CD4-positive, alpha-beta T cell treated with Interleukin-15 for 4 hours (primary cell): ENCODE measurements at places on chromosomes 7 and 10.

DNA sequence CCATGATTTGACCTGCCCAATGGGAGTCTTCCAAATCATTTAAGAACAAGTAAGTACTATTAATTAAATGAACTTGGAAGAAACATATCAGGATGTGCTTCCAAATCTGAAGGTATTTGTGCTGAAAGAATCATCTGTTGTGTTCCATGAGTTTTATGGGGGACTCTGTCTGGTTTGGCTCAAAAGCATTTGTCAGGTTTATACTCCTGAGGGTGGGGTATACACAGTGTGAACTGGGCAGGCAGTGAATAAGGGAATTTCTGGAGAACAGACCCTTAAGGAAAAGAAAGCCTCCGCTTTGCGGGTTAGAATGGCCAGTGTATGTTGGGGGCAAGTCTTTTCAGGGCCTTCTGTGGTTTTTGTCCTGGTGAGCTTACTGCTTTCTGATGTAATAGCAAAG is 29.9 kb downstream of the TCF7L2 start:
- DNase-seq = no peak

DNA sequence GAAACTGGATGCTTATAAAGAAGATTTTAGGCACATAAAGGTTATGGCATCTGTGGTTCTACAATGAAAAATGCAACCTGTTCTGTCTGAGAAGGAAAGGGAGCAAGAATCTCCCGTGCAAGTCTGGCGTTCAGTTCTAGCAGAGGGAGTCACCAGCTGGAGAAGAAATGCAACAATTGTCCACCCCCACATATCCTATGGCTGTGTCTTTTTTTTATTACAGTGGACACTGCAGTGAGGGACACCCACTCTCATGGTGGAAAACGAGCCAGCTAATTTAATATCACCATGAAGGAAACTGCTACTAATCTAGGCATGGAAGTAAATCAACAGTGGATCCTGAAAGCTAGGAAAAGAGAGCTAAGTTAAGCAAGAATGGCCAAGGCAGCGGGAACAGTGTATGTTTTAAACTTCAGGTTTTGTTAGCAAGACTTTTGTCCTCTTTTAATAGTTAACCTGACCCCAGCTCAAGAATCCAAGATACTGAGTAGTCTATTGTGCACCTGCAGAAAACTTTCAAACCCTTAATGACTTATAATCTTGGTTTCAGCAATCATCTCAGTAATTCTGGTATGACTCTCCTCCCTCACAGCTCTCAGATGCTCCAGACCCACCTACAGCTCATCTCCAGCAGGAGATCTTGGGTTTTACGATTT is 149.3 kb downstream of the FGFR2 start:
- DNase-seq = no peak

DNA sequence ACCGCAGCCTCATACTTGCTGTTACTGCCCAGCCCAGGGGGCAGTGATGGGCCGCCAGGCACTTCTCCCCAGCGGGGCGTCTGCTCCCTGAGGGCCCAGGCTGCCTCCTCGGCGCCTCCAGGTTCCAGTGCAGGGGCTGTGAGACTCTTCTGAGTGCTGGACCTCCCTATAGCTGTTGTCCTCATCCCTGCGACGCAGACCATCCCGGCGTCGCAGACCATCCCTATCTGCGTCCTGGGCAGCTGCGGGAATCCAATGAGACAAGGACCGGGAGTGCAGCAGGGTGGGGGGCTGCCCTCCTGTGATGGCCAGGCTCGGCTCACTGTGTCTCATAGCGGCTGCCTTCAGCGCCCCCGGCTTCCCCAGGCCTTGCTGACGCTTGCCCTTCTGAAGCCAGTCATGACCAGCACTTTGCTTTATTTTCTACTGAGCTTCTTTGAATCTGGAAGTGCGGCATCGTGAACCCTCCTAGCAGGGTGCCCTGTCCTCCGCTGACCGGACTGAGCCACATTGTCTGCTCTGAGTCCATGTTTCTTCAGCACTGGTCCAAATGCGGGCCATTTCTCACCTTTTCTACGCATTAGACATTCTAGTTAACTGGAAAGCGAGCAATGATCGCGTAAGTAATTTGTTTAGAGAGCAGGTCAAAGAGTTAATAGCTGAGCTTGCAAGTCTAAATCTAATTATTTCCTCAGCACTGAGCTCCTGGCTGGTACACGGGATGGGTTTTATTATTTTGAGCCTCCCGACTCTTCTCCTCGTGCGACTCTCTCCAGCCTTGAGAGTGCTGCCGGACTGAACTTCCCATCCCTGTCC is 339.5 kb downstream of the WDR37 start:
- no peak for DNase-seq

DNA sequence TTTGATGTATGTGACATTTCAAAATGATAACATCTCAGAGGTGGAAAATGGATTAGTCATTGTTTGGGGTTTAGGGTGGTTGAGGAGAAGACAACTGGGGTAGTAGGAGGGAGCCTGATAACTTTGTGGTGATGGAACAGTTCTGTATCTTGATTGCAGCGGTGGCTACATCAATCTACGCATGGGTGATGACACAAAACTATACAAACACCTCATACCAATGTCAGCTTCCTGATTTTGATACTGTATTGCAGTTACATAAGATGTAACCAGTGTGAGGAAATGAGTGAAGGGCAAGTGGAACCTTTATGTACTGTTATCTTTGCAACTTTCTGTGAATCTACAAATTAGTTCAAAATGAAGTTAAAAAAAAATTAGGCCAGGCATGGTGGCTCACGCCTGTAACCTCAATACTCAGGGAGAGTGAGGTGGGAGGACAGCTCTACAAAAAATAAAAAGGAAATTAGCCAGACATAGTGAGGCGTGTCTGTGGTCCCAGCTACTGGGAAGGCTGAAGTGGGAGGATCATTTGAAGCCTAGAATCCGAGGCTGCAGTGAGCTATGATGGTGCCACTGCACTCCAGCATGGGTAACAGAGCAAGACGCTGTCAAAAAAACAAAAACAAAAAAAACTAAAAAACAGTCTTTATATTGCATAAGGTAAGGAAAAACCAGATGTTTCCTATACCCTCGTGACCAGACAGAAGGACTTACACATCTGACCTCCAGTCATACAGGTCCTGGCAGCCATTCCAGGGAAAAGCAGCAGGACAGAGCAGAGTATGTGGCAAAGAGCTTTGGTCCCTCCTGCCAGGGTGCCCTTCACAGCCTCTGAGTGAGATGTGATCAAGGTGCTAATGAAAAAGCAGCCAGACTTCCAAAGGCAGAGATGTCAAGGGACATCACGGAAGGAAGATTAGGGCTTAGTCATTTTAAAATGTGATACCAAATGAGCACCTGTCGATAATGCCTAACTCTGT is 50.8 kb downstream of the CYTH3 start:
- peak; percentile 71 for DNase-seq

- DNase-seq = peak; percentile 71
These were observed 982 bp downstream of the SFXN3 start for GRCh38 chr10:101031796-101032636.

- DNase-seq = no peak
These were observed 61.6 kb upstream of the KIAA1217 start for GRCh38 chr10:24147321-24147720.

- no peak for DNase-seq
These were observed 16.0 kb upstream of the PRSS1 start for GRCh38 chr7:142733271-142733670.

DNA sequence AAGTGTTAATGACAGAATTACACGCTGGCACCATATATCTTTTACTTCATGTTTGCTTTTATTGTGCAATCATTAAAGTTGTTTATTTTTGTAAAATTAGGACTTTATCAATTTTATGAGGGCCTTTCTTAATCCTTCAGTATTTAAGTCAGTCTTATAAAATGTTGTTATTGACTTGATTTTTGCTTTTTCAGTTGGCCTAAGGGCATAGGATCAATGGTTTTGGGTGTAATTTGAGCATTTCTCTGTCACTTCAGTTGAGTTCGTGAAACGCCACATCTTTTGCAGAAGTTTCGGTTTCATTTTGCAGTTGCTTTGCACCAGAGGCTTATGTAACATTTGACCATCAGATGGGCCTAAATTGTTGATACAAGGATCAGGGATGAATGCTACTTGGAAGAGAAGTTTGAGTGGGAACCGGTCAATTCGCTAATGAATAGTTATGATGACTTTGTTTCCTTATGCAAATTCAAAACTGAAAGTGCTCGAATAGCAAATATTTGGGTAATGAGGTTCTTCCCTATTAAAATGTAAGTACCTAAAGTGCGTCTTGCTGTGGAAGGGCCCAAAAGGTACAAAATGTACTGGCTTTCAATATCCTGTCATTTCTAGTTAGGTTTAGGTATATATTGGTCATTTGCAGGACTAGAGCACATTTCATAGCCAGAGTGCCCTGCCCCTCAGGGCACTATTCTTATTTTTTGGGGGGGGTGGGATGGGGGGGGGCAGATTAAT is 340.9 kb downstream of the LRMDA start:
- DNase-seq = peak; percentile 16
